ENCODE measurements at places on chromosomes 5 and 9.
A peak's percentile ranks its signal among the peaks of the same experiment; 100 is the strongest.

GRCh38 chr9:91273853-91274552 is 87.7 kb downstream of the AUH start:
- no peak for DNase-seq

DNA sequence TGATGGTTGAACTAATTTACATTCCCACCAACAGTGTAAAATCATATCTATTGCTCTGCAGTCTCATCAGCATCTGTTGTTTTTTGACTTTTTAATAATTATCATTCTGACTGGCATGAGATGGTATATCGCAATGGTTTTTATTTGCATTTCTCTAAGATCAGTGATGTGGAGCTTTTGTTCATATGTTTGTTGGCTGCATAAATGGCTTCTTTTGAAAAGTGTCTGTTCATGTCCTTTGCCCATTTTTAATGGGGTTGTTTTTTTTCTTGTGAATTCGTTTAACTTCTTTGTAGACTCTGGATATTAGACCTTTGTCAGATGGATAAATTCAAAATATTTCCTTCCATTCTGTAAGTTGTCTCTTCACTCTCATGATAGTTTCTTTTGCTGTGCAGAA is 115.2 kb upstream of the CDH12 start:
- DNase-seq: no peak

DNA sequence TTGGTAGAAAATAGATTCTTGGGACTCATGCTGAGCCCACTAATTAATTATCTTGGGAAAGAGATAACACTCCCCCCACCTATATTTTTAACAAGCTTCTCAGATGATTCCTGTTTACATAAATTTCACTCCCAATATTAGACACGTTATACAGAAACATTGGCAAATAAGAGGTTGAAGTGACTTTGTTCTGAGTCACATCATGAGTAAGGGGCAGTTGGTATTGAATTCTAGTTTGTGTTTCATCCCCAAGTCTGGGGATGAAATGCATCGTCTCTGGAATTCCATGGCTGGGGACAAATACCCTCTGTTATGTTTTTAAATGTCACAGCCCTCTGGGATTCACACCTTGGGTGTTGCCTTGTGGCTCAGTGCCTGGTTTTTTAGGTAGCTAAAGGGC is 41.0 kb downstream of the BASP1 start:
- DNase-seq: no peak

DNA sequence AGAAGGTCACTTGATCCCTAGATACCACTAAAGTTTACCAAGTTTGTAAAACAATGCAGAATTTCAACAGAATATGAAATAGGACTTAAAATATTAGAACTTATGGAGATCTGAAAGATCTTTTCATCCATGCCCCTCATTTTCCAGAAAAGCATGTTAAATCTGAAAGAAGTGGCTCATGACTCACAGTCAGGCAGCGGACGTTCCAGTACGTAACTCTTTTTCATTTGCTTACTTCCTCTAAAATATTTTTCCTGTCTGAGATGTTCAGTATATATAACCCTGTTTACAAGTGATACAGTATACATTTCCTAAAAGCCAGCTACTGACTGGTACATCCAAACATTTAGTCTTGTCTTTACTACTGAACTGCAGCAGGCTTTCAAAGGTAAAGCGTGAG is 22.3 kb downstream of the FBXW2 start:
- no peak for DNase-seq

DNA sequence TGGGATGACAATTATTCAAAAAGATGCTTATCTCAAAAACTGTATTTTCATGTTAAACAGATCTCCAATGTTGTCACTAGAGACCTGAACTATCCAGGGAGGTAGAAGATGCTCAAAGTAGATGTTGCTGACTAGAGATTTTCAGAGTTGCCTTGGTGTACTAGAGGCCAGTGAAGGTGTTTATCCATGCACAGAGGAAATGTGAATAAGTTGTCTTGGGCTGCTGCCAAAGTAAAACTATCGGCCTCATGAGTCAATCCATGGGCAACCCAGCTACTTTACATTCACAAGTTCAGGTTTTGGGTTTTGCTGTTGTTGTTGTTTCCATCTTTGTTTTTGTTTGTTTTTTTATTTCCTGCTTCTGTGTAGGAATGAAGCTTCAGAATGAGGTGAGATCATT is 141.1 kb upstream of the RANBP3L start:
- DNase-seq: no peak

GRCh38 chr9:20906326-20906725 is 125.1 kb downstream of the HACD4 start:
- no peak for DNase-seq

DNA sequence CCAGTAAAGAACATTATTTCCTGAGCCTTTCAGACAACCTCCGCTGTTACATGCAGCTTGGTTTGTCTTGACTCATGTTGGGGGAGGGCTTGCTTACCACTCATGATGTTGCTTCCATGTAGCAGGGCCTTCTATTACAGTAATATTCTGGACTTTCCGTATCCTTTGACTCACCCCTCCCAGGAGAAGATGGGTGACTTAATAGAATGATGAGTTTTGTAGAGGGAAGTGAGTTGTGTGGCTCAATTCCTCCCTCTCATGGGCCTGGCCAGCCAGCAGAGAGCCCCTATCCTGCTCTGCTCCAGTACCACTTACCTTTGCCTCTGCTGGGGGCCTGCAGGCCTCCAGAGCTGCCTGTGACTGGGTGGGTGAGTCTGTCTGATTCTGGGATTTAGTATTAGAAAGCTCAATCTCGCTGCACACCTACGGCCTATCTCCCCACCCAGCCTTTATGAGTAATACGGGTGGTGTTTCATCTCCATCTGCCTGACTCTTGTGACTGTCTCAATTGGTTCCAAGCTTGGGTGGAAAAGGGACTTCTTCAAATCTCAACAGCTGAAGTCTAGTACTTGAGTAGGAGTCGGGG is 52.6 kb upstream of the KLF9 start:
- no peak for DNase-seq

DNA sequence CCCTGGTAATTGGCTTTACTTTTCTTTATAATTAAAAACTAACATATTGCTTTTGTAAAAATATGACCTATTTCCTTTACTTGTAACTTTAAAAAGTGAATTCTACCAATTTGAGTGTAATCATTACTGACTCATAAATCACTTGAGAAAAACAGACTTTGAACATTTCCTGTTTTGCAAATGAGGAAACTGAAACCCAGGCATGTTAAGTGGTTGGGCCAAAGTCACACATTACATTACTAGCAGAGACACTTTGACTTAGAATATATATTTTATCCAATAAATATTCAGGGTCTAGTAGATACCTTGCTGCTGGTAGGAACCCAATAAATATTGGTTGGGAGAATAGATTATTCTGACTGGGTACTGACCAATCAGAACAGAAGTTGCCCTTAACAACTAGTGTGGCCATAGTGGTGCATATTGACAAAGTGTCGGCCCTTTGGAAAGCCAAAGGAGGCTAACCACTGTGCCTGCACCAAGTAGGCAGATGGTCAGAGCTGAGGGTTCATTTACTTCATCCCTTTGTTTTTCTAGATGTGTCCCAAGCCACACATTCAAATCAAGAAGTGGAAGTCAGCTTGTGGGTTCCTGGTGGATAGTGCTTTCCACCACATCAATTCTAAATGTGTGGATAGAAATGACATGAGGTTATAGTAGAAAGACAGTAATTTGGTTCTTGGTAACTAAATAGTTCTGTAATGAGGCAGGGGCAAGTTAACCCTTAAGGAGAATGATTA is 365.1 kb upstream of the RIOK2 start:
- DNase-seq: no peak

- no peak for DNase-seq
Measured at GRCh38 chr9:121169094-121169601, 32.5 kb downstream of the RAB14 start.

GRCh38 chr9:84397151-84397728 is 56.7 kb upstream of the SLC28A3 start:
- peak; percentile 27 for DNase-seq

- DNase-seq: no peak
Measured at GRCh38 chr5:99032234-99033013, 103.6 kb upstream of the CHD1 start.
